ENCODE measurements at places on chromosomes 12 and 14.
A peak's percentile ranks its signal among the peaks of the same experiment; 100 is the strongest.

DNA sequence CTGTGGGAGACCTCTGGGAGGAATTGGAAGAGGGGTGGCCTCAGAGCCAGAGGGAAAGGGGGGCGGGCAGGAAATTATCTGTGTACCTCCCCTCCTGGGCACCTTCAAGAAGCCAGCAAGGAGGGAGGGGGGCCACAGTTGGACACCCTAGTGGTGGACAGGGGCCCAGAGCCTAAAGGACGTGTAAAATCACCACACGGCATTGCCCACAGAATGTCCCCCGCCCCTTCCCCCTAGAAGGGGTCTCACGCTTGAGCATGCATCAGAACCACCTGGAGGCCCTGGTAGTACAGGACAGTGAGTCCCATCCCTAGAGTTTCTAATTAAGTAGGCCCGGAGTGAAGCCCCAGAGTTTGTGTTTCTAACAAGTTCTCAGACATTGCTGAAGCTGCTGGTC is 8.2 kb downstream of the ENDOU start:
- no peak for DNase-seq

DNA sequence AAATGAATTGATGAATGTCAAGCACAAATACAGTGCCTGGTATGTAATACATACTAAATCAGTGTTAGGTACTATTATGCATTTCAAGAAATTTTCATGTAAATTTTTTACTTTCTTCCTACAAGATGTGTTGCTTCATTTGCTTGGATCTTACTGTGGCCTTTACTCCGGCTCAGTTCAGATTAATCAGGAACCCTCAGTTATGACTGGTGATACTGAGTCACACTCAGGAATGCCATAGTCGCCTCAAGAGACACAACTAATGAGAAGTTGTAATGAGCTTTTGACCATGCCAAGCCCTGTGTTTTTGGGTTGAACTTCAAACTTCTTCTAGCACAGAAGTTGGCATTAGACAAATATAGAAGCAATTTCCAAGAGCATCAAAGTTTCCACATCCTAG is 96.0 kb downstream of the TGFB3 start:
- no peak for DNase-seq

GRCh38 chr12:14279845-14280244 is 85.6 kb upstream of the ATF7IP start:
- DNase-seq, result no peak

DNA sequence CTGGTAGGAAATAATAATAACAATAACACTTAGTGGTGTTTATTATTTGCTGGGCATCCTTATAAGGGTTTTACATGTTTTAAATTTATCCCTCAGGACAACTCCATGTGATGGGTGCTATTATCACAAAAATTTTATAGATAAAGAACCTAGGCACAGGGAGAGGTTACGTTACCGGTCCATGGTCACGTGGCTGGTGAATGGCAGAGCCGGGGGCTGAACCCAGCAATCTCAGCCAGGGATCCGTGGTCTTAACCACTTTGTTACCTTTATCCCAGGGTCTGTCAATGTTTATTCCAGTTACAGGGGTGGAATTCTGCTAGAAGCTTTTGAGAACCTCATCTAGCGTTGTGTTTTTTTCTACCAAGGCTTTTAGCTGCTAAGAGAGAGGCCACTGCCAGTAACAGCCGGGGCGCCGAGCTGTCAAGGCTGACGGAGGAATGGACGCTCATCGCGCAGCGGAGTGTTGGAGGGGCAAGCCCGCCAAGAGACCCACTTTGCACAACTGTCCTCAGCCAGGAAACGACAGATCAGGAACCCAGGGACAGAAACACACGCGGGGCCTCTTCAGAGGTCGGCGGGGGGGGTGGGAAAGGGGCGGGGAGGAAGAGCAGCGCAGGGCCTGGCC is 418 bp downstream of the AMN1 start:
- DNase-seq, result peak; percentile 44

DNA sequence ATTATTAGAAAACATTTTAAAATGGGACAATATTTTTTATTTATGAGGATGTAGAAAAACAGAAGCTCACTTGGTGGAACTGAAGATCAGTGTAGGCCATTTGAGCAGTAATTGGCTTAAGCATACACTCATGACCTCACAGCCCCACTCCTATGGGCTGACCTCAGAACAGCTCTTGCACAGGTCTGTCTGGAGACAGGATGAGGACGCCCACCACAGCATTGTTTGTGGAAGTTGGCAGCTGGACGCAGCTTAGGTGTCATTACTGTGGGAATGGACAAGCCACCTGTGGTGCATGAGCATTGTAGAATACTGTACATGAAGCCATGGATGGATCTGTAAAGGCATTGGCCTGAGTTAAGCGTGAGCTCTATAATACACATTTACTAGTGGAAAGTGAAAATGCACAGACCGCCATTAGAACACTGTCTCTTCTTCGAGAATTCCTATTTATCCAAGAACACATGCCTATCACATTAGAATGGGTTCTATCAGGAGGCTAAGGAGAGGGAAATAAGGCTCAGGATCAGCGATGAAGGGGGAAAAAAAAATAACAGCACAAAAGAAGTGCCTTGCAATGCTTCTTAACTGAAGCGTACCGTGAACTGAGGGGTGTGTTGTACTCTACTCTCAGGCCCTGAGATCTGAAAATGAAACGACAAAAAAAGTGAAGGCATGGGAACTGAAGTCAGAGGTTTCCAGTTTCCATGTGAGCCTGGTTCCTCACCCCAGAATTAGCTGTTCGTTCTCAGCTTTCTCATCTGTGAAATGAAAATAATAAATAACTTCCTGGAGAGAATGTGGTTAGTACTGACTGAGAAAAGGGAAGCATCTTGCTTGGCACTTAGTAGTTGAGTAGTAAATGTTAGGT is 33.6 kb downstream of the KCNA1 start:
- no peak for DNase-seq

DNA sequence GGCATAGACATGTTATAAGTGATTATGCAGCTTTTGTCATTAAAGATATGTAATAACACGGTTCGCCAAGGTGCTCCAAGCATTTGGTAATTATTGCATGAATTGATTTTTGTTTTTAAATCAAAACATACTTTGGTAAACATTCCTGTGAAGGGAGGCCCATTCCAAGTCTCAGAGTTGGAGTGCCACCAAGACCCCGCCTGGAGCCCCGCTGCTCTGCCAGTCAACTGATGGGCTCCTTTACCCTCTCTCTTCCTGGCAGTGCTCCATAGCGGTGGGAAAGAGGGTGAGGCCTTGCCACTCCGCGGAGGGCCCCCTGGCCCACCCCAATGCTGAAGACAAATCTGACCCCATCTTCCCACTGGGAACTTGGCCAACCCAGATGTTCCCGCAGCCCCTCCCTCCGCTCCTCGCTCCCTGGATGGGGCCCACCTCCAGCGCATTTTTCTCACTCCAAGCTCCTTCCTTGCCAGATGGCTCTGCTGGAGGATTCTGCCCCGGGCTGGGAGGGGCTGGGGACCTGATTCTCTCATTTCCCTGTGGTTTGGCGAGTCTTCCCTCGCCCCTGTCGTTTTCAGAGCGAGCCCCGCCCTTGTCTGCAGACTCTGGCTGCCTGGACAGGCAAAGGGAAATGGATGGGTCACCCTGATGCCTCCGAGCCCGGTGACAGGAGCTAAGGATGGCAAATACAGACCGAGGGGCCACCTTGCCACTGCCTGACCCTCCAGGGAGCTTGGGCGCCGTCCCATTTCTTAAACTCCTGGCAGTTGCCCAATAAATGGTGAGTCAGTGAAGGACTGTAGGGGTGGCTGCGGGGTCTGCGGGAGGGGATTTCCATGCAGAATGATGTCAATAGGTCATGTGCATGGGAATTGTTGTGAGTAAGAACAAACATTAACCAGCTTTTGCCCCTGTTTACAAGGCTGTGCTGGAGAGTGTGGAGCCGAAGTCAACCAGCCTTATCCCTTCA is 9.2 kb upstream of the PAPLN start:
- DNase-seq, result peak; percentile 97

DNA sequence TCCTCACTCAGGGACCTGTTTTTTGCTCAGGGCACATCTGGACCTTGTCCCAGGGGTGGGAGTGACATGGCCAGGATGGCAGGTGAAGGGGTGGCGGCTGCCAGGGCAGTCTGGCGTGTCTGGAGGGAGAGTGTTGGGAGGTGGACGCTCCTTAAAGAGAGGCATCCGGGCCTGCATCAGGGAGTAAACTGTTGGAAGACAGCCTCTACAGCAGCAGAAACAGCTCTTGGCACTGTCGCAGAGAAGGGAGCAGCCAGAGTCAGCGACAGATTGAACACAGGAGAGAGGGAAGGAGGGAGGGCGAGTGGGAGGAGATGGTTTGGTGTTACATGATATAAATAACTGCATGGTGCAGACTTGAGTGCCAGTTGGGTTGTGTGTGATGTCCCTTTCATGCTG is 52.8 kb downstream of the IGF1 start:
- DNase-seq, result no peak

DNA sequence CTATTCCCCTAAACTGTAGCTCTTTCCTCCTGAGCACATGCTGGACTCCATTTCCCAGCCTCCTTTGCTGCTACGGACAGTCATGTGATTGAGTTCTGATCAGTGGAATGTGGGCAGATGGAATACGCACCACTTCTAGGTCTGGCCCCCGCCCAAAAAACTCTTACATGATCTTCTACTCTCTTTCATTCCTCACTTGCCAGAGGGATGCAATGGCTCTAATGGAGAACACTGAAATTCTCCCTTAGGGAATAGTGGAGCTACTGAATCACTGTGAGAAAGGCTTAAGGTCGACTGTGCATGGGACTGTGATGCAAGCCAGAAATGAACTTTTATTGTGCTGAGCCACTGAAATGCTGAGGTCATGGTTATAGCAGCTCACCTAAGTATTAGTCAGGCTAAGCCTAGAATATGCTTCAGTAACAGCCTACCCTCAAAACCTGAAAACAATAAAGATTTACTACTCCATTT is 13.0 kb upstream of the TMED2 start:
- DNase-seq, result no peak

GRCh38 chr12:109738878-109739665 is 25.4 kb downstream of the FAM222A start:
- no peak for DNase-seq

DNA sequence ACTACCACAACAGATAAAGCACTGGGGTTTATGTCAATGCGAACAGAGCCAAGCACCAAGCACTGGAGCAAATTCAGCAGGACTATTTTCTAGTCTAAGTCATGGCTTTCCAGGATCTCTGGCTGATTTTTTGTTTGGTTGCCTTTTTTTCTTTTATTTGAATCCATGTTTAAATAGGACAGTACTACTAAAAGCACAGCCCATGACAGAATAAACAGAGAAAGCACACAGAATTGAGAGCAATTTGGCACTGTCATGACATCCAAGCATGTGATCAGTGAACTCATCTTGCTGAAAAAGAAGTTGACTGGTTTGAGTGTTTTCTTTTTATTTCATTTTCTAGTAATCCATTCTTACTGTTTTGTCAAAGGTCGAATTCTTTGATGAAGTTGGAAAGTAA is 23.1 kb upstream of the RERG start:
- DNase-seq, result no peak

GRCh38 chr12:14910090-14910915 is 24.6 kb upstream of the MGP start:
- no peak for DNase-seq

DNA sequence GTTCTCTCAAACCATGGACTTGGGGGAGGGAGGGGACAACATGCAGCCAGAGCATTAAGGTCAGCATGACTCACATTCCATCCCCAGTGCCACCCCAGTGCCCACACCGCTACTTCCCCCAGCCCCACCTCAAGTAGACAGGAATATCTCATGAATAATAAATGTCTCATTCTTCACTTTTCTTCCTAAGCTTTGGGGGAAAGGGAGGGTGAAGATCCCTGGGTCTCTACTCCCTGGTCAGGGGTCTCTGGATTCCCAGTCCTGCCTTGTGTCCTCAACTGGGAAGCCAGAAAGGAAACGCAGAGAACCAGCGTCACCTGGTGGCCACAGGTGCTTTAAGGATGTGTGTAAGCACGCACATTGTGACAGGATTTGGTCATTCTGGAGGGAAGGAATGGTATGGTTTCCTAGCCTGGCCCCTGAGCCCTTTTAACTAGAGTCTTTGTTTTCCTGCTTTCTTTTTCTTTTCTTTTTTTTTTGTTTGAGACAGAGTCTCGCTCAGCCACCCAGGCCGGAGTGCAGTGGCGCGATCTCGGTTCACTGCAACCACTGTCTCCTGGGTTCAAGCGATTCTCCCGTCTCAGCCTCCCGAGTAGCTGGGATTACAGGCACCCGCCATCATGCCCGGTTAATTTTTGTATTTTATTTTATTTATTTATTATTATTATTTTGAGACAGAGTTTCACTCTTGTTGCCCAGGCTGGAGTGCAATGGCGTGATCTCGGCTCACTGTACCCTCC is 3.4 kb downstream of the GPR84 start:
- DNase-seq, result peak; percentile 67

- DNase-seq, result no peak
Observed at GRCh38 chr14:77541905-77542304, 43.3 kb upstream of the ISM2 start.

DNA sequence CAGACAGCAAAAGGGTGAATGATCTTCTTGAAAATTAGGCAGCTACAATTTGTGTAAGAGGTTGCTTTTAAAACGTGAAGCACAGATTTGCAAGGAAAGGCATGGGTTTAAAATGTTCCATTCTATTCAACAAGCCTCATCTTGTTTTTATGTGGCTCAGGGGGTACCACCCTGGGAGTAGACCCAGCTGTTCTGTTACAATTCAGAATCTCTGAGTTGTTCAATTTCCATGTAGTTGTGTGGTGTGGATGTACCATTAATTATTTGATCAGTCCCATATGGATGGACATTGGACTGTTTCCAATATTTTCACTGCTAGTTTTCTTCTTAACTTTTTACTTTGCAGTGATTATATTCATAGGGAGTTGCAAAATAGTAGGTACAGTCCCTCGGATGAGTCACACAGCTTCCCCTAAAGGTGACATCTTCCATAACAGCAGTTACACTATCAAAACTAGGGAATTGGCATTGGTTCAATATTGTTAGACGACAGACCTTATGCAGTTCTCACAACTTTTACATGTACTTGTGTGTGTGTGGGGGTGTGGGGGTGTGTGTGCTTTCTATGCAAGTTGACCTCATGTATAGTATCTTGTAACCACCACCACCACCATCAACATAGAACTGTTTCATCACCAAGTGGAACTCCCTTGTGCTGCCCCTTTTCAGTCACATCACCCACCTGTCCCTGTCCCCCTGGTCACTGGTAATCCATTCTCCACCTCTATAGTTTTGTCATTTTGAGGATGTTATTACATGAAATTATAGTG is 59.0 kb upstream of the CAPRIN2 start:
- DNase-seq, result no peak

GRCh38 chr14:67242168-67242420 is 859 bp downstream of the PALS1 start:
- DNase-seq, result no peak

DNA sequence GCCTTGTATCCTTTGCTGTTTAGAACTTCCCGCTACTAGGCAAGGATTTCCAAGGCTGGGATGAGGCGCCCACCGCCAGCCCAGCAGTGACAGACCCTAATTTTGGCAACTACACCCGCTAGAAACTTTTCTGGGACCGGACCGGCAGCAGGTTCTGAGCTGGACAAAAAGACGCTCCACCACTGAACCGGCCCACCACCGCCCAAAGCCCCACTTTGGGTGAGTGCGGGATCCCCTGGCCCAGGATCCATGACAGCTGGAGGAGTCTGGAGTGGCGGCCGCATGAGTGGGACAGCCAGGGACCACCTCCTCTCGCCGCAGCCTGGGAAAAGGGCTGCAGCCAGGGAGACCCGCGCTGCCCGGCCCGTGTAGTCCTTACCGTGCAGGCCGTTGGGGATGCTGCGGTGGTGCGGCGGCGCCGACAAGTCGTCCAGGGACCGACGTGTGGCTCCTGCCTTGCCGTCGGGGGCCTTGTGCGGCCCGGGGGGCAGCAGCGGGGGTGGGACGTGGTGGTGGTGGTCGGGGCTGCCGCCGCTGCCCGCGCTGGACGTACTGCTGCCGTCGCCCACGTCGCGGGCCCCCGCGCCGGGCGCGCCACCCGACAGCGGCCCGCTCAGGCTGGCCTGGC is 1.1 kb downstream of the CCDC85C start:
- DNase-seq, result no peak
